NAMALWA (cell line): ENCODE measurements at places on chromosomes 6 and 20.
A peak's percentile ranks its signal among the peaks of the same experiment; 100 is the strongest.

DNA sequence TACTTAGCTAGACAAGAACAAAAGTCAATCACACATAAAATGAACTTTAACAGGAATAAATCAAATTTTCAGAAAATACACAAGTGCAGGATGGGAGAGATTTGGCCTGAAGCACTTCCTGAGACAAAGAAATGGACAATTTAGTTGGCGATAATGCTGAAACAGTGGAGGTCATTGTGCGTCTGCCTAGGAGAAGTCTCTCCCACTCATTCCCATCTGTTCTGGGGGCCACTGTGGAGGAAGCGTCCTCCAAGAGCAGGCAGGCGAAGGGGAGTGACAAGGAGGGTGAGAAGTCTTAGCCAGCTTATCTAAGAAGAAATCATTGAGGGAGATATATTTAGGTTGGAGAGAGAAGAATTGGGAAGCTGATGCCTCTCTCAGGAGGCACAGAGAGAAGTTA lies 10.2 kb upstream of the TMEM242 start:
- no peak for DNase-seq

DNA sequence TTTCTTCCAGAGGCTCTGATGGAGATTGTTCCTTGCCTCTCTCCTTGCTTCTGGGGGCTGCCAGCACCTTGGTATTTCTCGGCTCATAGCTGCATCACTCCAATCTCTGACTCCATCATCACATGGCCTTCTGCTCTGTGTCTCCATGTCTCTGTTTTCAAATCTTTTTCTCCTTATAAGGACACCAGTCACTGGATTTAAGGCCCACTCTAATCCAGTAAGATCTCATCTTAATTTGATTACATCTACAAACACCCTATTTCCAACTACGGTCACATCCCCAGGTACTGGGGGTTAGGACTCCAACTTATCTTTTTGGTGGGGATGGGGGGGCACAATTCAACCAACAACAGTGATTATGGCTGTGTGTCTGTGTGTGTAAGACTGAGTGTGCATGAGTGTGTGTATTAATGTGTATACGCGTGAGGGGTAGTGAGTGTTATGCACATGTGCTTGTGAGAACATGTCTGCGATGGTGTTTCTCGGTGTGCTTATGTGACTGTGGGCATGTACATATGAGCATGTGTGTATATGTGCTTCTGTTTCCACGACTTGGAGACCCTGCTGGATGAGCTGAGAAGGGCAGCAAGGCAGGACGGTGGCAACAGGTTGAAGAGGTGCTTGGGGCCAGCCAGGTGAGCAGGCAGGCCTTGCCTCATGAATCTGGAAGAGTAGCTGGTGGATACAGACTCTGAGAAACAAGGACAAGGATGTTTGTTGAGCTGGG lies 130.5 kb downstream of the MRPL14 start:
- no peak for DNase-seq

- DNase-seq: no peak
These were observed 3.5 kb downstream of the DLL1 start for GRCh38 chr6:170287371-170287876.

- no peak for DNase-seq
These were observed 22.9 kb upstream of the SPO11 start for GRCh38 chr20:57306747-57307146.

DNA sequence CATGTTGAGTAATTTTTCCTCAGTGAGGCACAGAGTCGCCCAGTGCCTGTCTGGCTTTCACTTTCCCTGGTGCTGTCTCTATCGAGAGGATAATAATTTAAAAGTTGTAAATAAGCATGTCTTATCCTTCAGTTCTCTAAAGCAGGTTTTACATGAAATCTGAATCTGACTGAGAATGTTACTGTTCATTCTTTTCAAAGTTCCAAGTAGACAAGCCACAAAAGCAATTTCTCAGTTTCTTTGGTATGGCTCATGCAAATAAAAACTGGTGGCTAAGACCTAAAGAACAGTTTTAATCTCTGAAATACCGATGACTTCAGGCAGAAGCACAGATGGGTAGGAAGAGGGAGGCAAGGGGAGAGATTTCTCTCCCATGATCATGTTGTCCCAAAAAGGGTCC lies 87.6 kb upstream of the GCM1 start:
- DNase-seq: no peak

DNA sequence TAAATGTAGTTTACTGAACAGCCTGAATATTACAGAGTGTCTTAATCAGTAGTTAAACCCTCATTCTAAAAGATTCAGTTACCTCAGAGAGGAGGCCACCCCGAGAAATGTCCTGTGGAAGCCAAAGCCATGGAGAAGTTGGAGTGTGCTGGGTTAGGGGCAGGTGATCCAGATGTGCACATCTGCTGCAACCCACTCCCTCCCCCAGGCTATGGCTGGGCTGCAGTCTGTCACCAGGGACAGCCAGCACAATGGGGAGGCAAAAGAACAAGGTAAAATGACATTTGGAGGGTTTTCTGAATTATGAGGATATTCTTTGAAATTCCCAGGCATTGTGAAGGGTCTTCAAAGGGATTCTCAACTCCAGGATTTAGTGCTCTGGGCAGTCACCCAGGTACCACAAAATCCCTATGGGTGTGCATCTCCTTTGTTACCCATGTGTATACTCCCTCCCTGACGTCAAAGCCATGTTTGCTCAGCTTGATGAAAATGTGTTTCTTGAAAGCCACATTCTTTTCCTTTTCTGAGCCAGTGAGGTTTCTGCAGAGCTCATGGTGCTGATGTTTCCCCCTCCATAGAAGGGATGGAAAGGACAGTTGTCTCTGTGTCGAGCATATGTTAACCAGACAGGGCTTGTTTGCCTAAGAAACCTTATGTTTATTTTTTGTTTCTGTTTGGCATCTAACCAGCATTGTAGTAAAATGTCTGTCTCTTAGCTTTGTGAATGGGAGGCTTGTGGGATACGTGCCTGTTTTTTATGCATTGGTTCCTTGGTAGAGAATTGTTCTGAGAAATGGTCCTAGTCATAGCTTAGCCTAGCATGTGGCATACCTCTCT lies 212.3 kb upstream of the TBX18 start:
- no peak for DNase-seq

DNA sequence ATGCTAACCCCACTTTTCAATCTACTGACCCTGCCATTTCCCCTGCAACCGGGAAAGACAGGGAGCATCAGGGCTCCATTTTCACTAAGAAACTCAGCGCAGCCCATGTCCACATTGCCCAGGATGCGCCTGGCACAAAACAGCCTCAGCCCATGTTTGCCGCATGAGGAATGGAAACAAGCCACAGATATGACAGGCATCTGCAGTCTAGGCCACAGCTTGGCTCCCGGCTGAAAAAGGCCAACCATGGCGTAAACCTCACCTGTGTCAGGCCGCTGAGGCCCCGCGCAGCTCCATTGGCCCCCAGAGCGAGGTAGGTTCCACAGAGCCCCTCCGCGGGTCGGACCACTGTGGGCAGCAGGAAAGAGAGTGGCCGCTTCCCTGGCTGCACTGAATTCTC lies 21.7 kb downstream of the GGT7 start:
- DNase-seq: no peak

GRCh38 chr6:161947371-161947770 lies 673.5 kb upstream of the AGPAT4 start:
- no peak for DNase-seq

GRCh38 chr6:2435323-2435722 lies 189.9 kb upstream of the GMDS start:
- DNase-seq: no peak

GRCh38 chr6:11198663-11199603 lies 33.5 kb downstream of the NEDD9 start:
- peak; percentile 14 for DNase-seq

DNA sequence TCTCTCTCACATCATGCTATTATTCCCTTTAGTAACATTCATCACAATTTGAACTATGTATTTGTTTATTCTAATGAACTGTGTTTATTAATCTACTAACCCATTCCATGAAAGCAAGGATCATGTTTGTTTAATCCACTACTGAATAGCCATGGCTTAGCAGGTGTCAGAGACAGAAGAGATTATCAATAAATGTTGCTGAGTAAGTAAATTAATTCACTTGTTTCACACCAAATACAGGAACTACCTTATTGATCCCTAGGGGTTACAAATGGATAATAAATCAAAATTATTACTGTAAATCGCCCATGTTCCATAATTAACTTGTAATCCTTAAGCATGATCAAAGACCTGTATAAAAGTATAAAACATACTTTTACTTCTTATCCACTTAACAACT lies 76.6 kb downstream of the PHIP start:
- no peak for DNase-seq

DNA sequence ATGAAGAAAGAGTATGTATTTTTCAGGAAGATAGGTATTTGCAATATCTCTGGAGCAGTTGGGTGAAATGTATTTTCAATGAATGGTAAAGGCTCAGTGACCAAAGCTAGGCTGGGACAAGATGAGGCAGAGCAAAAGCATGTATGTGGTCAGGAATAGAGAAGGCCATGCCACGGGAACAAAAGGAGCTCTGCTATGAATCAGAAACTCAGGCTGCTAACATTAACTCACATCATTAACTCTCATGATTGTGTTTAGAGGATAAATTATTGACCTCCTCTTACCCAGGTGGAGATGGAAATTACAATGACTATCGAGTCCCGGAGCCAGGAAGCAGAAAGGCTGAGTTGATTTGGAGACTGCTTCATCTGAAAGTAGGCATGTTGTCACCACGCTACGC lies 220.2 kb downstream of the FUT9 start:
- DNase-seq: no peak
